ENCODE measurements at places on chromosomes 5 and 9.

GRCh38 chr5:137487600-137487999, 11.5 kb downstream of the SPOCK1 start:
- no peak for DNase-seq

GRCh38 chr5:9544502-9545135, 1.3 kb downstream of the SEMA5A start:
- DNase-seq = peak; percentile 80

- no peak for DNase-seq
Observed at GRCh38 chr5:93899026-93899600, 157.7 kb upstream of the POU5F2 start.

DNA sequence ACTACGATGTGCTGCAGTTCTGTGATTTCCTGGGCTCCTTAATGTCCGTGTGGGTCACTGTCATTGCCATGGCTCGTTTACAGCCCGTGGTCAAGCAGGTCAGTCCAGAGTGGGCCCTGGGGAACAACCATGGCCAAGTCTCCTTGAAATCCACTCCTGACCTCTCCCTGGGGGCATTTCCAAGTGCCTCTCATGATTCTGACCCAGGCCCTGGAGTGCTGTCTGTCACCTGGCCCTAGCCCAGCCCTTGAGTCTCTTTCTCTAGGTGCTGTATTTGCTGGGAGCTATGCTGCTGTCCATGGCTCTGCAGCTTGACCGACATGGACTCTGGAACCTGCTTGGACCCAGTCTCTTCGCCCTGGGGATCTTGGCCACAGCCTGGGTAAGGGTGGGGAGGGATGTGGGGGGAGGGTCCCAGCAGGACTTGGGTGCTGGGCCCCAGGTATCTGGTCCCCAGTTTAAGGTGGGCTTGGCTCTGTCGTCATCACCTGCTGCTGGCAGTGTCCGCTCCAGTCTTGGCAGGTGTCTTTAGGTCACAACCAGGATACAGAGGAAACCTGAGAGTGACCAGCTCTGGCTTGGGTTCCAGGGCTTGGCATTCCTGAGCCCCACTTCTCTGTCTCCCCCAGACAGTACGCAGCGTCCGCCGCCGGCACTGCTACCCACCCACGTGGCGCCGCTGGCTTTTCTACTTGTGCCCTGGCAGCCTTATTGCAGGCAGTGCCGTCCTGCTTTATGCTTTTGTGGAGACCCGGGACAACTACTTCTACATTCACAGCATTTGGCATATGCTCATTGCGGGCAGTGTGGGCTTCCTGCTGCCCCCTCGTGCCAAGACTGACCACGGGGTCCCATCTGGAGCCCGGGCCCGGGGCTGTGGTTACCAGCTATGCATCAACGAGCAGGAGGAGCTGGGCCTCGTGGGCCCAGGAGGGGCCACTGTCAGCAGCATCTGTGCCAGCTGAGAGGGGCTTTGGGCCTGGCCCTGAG, 17.0 kb downstream of the OR13J1 start:
- no peak for DNase-seq

- no peak for DNase-seq
Observed at GRCh38 chr5:60585618-60586017, 114.3 kb downstream of the DEPDC1B start.

GRCh38 chr5:114319821-114320220, 42.0 kb upstream of the KCNN2 start:
- no peak for DNase-seq

GRCh38 chr9:111720174-111720573, 58.8 kb downstream of the GNG10 start:
- DNase-seq = no peak

DNA sequence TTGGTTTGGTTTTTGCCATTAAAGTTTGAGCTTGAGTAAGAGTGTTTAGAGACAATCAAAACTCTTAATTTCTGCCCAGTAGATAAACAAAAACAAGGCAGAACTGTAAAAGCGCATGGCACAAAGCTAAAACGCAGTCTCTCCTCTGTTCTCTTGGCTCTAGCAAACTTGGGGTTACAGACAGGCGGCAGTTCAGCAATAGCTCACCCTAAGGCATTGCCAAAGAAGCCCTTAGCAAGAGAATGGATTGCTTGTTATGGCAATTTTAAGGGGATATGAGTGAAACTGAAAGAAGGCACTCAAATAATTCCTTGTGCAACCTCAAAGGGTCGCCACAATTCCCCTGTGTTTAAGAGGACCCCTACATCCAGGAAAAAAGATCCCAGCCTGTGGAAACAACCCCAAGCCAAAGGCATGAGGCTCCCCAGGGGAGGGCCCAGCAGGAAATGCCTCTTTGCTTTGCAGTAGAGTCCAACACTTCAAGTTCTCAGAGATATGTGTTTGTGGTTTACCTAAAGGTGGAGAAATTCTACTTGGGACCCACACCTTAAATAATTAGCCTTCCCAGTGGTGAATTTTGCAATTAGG, 317.0 kb upstream of the MPDZ start:
- DNase-seq = no peak

DNA sequence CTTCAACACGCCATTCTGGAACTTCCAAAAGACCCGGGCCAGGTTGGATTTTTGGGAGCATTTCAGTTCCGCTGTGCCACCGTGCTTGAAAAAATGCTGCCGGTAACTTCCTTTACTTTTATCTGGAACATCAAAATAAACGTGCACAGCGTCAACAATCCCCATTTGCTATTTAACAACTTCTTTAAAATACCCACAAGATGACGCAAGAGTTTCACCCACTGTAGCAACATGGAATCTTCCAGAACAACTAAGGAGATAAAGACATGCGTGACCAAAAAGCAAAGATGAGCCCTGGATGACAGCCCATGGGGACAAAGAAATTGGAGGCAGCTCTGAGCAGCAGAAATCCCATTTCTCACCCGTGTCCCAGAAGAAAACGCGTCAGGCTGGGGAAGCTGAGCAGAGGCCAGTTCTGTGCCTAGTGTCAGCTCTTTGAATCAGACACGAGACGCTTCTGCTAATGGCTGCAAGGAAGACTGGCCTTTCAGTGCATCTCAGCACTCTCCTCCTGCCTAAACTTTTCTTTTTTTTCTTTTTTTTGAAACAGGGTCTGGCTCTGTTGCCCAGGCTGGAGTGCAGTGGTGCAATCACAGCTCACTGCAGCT, 61.3 kb downstream of the SECISBP2 start:
- DNase-seq = no peak

GRCh38 chr5:179130101-179130681, 70.0 kb downstream of the ZNF354C start:
- DNase-seq = no peak

DNA sequence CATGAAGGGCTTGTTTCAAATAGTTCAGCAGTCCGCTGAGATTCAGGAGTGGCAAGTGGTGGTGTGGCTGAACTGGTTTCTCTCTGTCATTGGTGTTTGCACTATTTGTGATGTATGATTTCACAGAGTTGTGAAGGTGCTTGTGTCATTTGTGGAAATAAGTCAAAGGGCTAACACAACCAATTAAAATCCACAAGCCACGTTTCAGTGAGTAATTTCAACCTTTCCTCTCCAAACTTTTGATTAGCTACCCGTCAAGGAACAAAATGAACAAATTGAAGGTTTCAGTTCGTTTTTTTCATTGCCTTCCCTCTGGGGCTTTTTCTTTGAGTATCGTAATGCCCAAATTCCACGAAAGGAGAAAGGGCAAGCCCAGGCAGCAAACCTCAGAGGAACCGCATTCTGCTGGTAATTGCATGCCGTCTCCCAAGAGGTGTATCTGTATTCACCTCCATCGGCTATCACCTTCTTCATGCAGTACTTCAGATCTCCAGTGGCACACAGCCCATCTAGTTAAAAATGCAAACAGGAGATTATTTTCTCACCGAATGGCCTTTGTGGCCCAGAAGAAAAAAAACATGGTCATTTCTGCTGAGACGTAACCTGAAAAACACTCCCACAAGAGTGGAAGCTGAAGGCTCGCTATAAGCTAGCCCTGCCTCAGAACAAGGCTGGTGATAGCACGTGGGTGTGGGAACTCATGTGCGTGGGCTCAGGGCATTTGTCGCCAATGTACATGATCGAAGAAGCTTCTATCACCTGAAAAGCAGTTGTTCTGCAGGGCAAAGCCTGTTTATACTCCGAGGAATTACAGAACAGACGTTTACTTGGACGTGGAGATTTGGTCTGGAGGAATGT, 197.1 kb downstream of the NR3C1 start:
- no peak for DNase-seq

DNA sequence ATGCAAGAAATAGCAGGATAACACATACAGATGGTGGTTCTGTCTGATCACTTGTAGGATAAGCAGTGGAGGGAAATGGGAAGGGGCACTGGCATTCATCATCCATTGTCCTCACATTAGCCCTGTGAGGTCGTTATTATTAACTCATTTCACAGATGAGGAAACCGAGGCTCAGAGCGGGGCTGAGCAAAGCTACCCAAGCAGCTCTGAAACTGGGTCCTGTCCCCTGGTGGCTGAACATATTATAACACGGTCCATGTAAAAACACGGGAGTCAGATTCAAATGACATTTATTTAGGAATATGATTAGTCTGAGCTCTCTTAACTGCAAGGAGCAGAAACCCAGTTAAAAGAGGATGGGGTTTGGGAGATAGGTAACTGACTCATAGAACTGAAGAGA, 43.1 kb downstream of the HRH2 start:
- DNase-seq = no peak

- DNase-seq = peak; percentile 0
Observed at GRCh38 chr5:55344392-55344992, 36.7 kb downstream of the MTREX start.

DNA sequence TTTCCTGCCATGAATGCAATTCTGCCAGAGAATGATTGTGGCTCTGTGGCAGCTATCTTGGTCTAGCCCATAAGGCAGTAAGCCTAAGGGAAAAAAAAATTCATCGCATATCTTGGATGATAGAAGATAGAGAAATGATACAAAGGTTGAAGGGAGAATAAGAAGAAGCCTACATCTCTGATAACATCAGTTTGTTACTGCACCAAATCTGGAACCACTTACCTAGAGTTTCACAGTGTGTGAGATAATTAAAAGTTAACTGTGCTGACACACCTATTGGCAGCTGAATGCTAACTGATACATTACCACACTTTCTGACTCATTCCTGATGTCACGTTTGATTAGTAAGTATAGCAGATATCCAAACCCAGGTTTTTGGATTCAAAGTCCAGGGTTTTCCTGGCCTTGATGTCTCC, 91.6 kb upstream of the TAF11L2 start:
- no peak for DNase-seq

DNA sequence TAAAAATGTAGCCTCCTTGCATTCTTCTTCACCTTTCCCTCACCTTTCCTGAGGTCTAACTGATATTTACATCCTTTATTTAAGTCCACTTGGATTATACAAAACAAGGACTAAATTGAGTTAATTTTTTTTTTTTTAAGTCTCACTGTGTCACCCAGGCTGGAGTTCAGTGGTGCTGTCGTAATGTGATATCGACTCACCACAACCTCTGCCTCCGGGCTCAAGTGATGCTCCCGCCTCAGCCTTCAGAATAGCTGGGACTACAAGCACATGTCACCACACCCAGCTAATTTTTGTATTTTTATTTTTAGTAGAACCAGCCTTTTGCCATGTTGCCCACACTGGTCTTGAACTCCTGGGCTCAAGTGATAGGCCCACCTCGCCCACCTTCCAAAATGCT, 195.3 kb downstream of the BNC2 start:
- no peak for DNase-seq

DNA sequence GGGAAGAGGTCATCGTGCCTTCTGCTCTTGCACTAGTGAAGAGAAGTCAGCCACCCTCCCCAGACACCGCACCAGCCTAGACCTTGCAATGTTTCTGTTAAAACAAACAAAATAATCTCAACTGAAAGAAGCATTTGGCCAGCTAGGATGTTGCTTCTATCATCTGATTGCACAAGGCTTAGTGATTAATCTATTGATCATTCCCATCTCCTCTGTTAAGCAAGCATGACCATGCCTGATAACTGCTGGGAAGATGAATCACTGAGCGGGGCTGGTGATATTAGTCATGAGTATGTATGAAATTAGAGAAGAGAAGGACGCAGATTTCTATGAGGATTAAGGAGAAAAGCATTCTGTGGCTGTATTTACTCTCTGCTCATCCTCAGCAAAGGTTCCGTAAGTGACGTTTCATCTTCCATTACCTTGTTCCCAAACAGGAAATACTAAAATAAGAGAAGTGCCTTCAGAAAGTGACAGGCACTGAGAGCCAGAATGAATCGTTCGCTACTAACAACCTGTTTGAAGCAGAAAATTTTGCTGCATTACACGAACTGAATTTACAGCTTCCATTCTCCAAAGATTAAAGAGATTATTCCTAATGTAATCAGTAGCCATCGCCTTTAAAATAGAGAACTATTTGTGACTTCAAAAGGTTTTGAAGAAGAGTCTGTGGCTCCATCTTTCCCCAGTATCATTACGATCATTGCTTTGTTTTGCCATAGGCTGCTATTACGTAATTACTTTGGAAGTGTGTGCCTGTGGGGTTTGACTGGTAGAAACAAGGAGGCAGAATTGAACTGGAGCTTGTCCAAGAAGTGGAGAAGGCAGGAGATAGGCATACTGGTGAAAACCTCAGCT, 219.1 kb downstream of the MED10 start:
- DNase-seq = no peak

- no peak for DNase-seq
Observed at GRCh38 chr5:97778451-97778850, 595.4 kb upstream of the RIOK2 start.

GRCh38 chr9:90458485-90458884, 184.1 kb downstream of the DIRAS2 start:
- no peak for DNase-seq

DNA sequence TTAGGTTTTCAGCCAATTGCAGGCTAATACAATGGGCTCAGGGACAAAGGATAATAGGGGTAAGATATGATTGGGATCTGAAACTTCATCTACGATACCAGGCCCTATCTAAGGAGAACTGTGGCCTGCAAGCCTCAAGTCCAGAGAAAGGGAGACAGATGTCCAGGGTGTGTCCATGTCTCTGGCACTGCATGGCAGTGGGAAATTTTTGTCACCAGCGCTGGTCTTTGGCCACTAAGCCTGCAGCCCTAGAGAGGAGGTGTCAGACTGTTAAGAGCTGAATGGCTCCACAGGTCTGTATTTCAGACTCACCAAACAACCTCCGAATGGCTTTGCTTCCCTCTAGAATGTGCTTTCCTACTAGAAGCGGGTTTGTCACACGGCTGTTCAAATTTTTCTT, 6.6 kb upstream of the CNOT6 start:
- no peak for DNase-seq

GRCh38 chr9:86639899-86640379, 285.7 kb upstream of the TUT7 start:
- DNase-seq = no peak

DNA sequence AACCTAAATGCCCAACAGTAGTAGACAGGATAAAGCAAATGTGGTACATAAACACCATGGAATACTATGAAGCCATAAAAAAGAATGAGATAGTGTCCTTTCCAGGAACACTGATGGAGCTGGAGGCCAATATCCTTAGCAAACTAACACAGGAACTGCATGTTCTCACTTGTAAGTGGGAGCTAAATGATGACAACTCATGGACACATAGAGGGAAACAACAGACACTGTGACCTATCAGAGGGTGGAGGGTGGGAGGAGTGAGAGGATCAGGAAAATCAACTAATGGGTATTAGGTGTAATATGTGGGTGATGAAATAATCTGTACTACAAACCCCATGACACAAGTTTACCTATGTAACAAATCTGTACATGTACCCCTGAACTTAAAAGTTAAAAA, 505.7 kb downstream of the RAB3C start:
- no peak for DNase-seq

Data from DMS79 treated with DMSO at 0.1 percent for 48 hours (cell line).